ENCODE measurements at places on chromosomes 2 and 18. TPM values are rescaled to one million over a fixed set of nuclear protein-coding genes. Genes with fewer than 3 reads are reported as not detected.

C2orf76 gene
- total RNA-seq, result 14.3 TPM

GREB1L gene
- total RNA-seq, result 0.05 TPM

CD207 gene
- total RNA-seq, result 1.3 TPM

LRATD1 gene
- total RNA-seq, result 27.5 TPM

FZD7 gene
- 24.2 TPM for total RNA-seq

IER3IP1 gene
- total RNA-seq, result 13.5 TPM

DUSP19 gene
- 7.0 TPM for total RNA-seq

SCYGR4 gene
- total RNA-seq, result not detected

CNRIP1 gene
- total RNA-seq, result 16.2 TPM

MAB21L4 gene
- 2.5 TPM for total RNA-seq

B3GNT7 gene
- 2.2 TPM for total RNA-seq

ZSWIM2 gene
- total RNA-seq, result not detected

GRCh38 chr2:8252997-8253694 lies 428.7 kb upstream of the ID2 start:
- no peak for DNase-seq

DNA sequence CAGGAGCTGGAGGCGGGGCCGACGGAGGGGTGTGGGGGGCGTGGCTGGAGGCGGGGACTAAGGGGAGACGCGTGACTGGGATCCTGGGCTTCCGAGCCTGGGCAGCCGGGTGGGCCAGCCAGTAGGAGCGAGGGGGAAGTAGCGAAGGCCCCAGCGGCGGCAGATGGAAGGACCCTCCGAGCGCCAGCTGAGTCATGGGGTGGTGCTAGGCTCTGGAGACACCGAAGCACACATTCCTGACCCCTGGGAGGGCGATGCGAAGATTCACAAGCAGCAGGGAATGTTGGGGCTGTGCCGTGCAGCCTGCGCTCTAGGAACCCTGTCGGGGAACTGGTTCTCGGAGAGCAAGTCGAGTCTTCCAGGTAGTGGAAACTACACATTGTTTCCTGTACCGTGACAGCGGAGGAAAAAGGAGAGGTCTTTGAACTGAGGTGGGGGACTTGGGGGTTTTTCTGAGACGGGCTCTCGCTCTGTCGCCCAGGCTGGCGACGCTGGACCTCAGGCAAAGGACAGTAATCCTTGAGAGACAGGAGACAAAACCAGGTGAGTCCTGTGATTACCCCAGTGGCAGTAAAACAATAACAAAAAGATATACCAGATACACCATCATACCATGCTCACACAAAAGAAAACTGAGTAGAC lies 650 bp upstream of the AFG3L2 start:
- no peak for DNase-seq

DNA sequence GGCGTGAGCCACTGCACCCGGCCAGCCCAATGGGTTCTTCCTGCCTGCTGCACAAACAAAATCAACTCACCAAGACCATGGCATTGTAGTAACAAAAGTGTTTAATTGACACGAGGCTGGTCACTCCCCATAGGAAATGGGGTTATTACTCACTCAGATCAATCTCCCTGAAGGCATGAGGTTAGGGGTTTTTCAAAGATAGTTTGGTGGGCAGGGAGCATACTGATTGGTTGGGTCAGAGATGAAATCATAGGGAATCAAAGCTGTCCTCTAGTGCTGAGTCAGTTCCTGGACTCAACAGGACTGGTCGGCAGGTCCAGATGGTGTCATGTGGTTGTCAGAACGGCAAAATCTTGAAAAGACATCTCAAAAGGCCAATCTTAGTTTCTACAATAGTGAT lies 122.1 kb downstream of the TMEM17 start:
- DNase-seq, result no peak

GRCh38 chr2:73053316-73054114 lies 18.0 kb downstream of the SFXN5 start:
- DNase-seq, result no peak

DNA sequence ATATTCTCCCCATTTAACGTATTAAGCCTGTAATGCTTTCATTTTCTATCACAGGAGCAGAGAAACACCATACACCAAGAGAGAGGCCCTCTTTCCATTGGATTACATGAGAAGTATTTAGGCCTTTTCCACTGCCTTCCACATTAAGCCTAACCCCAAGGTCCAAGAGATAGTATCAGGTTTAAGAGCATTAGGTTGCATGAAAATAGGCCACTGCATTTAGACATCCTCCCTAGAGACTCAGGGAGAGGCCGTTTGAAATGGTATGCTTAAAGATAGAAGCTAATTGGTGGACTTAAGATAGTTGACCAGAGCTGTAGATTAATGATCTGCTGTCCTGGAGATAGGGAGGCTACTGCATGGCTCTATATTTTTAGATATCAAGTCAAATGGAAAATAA lies 128.5 kb upstream of the PTPRM start:
- DNase-seq, result no peak

- DNase-seq, result no peak
Measured at GRCh38 chr18:78762753-78763152, 216.9 kb upstream of the SALL3 start.

DNA sequence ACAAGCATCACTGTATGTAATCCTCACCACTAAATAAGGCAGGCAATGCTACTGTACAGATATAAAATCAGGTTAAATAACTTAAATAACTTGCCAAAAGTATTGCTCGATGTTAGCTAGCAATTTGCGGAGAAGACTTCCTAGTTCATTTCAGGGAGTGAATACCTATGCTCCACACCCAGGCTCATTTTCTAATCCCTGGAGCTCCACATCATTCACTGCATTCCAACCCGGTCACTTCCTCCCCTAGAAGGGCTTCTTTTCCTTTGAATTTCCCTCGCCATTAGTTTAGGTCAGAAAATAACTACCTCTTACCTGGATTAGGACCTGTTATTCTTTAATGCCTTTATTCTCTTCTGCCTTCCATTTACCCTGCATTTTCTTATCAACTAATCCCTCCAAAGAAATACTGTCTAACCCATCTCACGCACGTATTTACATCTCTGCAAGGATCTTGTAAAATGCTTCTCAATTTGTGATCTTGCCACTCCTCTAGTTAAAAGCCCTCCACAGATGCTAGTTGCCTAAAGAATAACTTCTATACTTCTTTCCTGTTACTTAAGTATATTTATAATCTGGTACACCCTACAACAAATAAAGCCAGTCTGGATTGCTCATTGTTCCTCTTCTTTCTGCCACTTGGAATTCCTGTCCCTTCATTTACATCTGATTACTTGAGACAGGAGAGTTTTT lies 599.8 kb downstream of the NRXN1 start:
- no peak for DNase-seq

- DNase-seq, result no peak
Measured at GRCh38 chr2:6630209-6630608, 235.5 kb downstream of the CMPK2 start.

GRCh38 chr2:223950448-223951347 lies 5.6 kb upstream of the WDFY1 start:
- DNase-seq, result no peak

GRCh38 chr2:171763602-171764001 lies 76.3 kb downstream of the DYNC1I2 start:
- DNase-seq, result no peak

DNA sequence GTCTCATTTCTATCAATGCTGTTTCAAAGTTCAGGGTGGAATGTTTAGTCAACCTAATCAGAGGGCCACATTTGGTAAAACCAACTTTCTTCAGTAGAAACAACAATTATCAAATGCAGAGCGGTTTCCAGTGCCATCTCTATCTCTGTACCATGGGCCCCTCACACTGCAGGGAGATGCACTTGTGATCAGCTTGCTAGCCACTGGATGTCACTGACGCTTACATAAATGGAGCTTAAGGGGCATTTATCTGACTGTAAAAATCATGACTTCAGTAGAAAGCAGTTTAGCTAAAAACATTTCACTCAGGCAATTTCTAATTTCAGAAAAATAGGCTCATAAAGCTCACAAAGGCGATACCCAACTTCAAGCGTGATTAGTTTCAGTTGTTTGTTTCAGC lies 678.0 kb downstream of the ZEB2 start:
- DNase-seq, result no peak

DNA sequence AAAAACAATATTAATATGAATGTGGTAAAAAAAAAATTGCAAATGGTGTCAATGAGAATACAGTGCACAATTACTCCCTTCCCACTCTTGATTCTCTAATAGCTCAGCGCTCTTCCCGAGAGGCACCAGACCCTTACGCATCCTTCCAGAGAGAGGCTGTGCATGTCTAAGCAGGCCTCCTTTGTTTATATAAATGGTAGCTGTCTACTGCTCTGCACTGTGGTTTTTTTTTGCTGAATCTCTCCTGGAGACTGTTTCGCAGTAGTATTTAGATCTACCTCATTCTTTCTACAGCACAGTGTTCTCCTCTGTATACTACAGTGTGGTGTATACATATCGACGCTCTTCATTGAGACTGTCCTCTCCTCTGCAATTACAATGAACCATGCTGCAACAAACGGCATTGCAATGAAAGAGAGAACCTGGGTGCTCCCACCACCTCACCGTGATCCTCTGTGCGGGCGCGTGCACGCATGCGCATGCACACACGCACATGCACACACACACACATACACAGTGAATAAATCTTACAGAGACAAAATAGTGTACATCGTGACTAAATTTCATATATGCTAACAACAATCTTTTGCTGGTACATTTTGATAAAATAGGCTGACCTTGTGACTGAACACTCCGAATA lies 19.4 kb downstream of the SEPTIN10 start:
- no peak for DNase-seq

GRCh38 chr2:95392730-95393455 lies 9.6 kb upstream of the FAHD2A start:
- no peak for DNase-seq

GRCh38 chr2:23410596-23410995 lies 25.6 kb downstream of the KLHL29 start:
- DNase-seq, result no peak

GRCh38 chr2:229539628-229540027 lies 174.7 kb downstream of the DNER start:
- DNase-seq, result no peak

- peak; percentile 83 for DNase-seq
Measured at GRCh38 chr18:10560452-10561045, 34.7 kb downstream of the NAPG start.

GRCh38 chr2:234272069-234272850 lies 221.8 kb downstream of the SPP2 start:
- DNase-seq, result no peak

- no peak for DNase-seq
Measured at GRCh38 chr18:331221-331821, 63.5 kb upstream of the THOC1 start.

Measured in ureter (tissue), 1 donor.